ENCODE measurements at places on chromosomes 3 and 15.

- no peak for DNase-seq
These were observed 271.7 kb upstream of the ATP10A start for GRCh38 chr15:26134812-26135211.

- DNase-seq = no peak
These were observed 9.4 kb upstream of the MGLL start for GRCh38 chr3:127831723-127832172.

DNA sequence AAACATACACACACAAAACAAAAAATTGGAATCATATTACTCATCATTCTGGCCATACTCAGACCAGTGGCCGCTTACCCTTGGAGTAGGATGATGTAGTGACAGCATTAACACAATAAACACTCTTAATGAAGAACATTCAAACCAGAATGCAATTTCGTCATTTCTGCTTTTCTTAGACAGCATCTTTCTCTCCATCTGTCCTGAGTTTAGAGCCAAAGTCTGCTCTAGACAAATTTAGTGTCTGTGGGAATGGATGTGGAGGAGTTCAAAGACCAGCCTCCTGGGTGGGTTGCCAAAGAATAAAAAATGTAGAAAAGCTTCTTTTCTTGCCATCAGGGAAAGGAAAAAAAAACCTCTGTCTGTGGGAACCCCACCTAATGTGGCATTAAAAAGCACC is 212.4 kb upstream of the POU1F1 start:
- DNase-seq = no peak

GRCh38 chr3:55434789-55435188 is 52.3 kb downstream of the WNT5A start:
- no peak for DNase-seq

GRCh38 chr3:59212128-59212779 is 162.4 kb upstream of the CFAP20DC start:
- DNase-seq = peak; percentile 3

Data from NCI-H2107 (cell line).